ENCODE measurements at places on chromosomes 11 and 22.

DNA sequence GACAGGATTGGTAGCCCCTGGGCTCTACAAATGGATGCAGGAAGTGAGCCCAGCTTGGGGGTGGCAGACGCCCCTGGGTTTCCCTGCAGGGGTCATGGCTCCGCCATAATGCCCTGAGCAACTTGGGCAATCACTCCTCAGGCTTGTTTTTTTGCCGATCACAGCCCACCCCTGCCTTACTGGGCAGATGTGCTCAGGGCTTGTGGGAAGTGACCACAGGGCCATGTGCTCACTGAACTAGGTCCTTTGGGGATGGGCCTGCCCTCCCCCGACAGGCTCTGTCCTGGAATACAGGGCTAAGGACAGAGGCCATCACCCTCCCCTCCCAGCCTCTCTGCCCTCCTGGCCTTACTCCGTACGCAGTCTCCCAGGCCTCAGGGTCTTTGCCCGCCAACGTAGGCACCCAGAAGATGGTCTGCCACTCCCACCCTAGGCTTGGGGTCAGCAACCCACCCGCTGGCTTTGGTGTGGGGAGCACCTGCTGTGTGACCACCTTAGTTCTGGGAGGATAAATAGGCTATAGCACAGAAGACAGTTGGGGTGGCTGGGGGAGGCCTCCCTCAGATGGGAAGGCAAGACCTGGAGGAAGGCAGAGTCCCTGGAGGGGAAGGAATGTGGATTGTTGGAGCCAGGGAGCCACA, 3.8 kb downstream of the RPLP2 start:
- DNase-seq, result no peak

- DNase-seq, result no peak
These were observed 66.1 kb upstream of the ARHGAP32 start for GRCh38 chr11:129258205-129258604.

DNA sequence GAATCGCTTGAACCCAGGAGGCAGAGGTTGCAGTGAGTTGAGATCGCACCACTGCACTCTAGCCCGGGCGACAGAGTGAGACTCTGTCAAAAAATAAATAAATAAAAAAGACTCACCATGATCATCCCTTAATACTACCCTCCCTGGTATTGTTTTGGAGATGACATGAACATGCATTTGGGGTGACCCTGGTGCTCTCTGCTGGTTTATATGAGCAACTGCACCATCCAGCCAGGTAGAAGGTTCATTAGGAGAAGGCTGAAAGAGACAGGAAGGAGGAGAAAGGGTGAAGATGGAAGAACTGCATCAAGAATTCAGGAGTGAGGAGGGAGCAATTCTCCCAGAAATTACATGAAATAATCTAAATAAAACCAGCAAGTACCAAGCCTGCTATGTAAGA, 37.8 kb downstream of the SLC5A1 start:
- no peak for DNase-seq

DNA sequence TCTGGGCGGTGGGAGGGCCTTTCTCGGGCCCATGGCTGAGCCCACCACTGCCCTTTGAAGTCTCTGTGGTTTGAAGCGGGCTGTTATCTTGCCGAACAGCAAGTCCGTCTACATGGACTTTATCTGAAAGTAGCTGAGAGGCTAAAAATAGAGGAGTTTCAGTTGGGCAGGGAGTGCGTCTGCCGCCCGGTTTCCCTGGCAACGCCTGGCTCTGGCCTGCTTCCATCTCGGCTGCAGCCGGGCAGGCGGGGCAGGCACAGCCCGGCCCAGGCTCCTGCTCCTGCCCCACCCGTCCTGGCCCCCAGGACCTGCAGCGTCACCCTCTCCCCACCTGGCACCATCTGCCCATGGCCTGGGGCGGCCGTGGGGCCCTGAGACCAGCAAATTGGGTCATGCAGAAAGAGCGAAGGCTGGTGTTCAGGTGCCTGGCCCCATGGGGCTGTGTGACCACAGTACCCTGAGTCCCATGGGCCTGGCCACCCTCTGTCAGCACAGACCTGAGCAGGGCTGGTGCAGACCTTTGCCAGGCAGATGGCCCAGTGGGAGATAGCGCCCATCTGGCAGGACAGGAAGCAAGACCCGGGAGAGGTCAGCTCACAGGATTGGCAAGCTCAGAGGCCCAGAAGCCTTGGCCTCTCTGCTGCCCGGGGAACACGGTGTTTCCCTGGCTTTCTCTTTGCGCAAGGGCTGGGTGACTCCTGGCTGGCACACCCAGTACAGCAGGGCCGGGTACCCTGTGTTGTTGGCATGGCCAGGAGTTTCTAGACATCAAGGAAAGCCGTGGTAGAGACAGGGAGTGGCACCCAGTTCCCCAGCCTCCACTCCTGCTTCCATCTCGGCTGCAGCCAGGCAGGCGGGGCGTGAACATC, 79.1 kb upstream of the KCNQ1OT1 start:
- peak; percentile 21 for DNase-seq

GRCh38 chr11:124583781-124584180, 14.0 kb downstream of the OR8A1 start:
- DNase-seq, result no peak

DNA sequence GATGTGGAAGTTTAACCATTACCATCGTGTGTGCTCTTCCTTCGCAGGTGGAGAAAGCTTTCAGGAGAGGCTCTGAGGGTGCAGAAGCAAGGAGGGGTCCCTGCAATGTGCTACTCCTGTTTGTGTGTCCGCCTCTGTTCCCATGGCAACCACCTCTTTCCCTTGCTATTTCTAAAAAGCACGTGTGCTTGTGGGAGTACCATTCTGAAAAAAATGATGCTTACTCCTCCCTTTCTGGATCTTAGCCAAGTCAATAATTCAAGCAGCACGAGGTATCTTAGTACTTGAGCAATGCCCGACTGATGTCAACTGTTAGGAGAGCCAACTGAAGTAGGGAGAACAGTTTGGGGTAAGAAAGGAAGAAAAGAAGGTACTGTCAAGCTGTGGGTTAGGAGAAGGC, 628.7 kb downstream of the NTM start:
- no peak for DNase-seq

DNA sequence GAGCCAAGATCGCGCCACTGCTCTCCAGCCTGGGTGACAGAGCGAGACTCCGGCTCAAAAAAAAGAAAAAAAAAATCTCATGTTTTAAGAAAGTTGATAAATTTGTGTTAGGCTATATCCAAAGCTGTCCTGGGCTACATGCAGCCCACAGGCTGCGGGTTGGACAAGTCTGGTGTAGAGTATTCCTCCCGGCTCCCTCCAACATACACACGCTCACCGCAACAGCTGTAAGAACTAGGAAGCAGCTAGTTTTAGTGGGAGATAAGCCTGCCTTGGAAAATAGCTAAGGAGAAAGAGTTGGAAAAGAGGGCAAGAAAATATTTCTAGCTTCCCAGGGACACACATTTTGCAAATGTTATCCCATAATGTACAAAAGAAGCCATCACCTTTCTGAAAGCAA, 46.6 kb downstream of the CELF1 start:
- no peak for DNase-seq

DNA sequence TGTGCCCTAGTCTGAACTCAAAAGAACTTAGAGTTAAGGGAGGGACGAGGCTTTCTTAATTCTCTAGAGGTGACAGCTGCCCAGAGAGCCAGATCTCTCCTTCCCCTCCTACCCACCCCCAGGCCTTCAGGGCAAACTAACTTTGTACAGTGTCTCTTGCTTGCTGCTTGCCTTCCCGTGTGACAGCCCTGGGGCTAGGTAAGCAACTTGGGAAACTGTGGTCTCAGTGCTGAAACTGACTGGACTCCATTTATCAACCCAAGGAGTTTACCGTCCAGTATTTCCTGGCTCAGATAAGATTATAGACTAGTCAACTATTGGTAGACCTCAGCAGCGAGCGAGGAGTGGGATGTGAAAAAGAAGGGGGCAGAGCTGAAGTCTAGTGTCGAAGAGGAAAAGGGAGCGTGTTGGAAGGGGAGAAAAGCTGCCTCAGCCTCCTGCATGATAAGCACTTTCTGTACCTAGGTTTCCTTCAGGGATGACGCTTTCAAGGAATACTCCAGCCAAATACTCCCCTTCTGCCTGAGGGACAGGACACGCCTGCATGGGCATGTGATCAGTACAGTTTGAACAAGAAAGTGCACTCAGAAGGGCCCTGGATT, 43.3 kb upstream of the WEE1 start:
- DNase-seq, result no peak

DNA sequence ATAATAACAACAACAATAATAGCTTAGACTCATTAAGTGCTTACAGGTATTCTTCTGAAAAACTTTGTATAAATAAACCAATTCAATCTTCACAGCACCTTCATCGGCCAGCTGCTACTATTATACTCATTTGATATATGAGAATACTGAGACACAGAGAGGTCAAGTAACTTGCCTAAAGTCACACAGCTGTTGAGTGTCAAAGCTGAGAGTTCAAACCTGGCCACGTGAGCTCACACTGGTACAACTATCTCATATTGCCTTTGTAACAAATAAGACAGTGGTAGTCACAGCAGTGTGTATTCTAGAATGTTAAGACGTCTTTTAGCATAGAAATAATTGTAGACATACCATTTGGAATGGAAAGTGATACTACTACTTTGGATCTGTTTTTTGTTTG, 268.5 kb downstream of the NTM start:
- no peak for DNase-seq

DNA sequence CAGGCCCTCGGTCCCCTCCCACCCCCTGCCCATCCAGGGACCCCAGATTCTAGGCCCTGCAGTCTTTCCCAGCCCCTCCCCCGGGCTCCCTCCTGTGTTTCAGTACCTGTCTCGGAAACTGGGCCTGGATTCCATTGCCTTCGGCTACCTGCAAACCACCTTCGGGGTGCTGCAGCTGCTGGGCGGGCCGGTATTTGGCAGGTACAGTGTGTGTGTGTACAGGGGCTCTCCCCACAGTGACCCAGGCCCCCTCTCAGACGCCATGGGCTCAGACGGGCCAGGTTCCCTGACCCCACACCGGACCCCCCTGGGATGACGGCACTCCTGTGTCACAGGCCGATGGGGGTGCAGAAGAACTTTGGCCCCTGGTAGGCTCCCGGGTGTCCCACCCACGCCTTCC, 21.1 kb downstream of the PHLDA2 start:
- DNase-seq, result no peak

DNA sequence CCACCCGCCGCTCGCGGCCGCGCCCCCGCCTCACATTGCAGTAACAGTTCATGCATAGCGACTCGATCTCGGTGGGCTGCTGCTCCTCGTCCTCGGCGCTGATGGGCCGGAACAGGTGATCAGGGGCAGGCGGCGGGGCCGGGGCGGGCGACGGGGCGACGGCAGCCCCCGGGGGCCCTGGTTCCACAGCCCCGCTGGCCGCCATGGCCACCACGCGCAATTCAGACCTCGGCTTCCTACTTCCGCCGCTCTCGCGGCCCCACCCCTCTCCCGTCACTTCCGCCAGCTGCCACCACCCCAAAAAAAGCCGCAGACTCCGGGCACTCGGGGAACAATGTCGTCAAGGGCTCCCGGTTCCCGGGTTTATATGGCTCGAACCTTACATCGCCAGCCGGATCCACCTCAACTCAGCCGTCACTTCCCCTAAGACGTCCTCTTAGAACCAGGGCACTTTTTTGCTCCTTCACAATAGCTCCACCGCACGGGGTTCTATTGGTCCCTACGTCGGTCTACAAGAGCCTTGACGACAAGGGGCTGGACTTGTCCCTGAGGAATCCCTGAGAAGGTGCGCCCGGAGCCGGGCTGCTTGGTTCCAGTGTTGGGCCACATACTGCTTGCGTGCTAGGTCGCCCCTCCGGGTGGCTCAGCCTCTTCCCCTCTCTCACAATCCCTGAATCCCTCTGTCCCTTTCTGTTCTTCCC, at the start of gene ZPR1:
Gene ZPR1 (minus strand): TSS at position 238 of the 701 bp plus-strand sequence. CDS start 33 bp downstream, at position 205.
- DNase-seq, result peak; percentile 18

GRCh38 chr22:44452531-44453420, 45.3 kb downstream of the RTL6 start:
- DNase-seq, result no peak

DNA sequence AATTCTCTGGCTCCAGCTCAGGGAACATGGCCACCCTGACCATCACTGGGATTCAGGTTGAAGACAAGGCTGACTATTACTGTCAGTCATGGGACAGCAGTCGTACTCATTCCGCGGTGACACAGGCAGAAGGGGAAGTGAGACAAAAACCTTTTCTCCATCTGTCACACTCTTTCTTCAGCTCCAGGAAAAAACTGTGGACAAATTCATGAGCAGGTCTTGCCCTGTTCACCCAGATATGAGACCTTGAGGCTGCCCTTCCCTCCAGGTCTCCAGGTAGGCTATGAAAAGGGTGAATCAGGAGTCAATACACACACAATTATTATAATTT, 39.4 kb upstream of the GGTLC2 start:
- DNase-seq, result no peak

GRCh38 chr22:32469799-32470212, 4.8 kb upstream of the FBXO7 start:
- peak; percentile 74 for DNase-seq

- no peak for DNase-seq
These were observed 59.9 kb downstream of the PAK1 start for GRCh38 chr11:77413850-77414460.

GRCh38 chr11:43997022-43997660, 50.6 kb upstream of the ACCSL start:
- no peak for DNase-seq
